ENCODE measurements at places on chromosomes 5 and 9.

GRCh38 chr5:172920447-172920849 lies 38.8 kb upstream of the RPL26L1 start:
- DNase-seq = no peak

- no peak for DNase-seq
These were observed 10.5 kb upstream of the AHRR start for GRCh38 chr5:310941-311434.

- DNase-seq = peak; percentile 45
These were observed 45.7 kb downstream of the SLC46A2 start for GRCh38 chr9:112844771-112845542.

- DNase-seq = no peak
These were observed 154.7 kb downstream of the KIAA0825 start for GRCh38 chr5:94463739-94464138.

GRCh38 chr9:92616655-92617111 lies 53.2 kb downstream of the IPPK start:
- DNase-seq = no peak
